ENCODE measurements at places on chromosomes 6 and 20.

GRCh38 chr6:34237316-34237721, 646 bp downstream of the HMGA1 start:
- DNase-seq: no peak

DNA sequence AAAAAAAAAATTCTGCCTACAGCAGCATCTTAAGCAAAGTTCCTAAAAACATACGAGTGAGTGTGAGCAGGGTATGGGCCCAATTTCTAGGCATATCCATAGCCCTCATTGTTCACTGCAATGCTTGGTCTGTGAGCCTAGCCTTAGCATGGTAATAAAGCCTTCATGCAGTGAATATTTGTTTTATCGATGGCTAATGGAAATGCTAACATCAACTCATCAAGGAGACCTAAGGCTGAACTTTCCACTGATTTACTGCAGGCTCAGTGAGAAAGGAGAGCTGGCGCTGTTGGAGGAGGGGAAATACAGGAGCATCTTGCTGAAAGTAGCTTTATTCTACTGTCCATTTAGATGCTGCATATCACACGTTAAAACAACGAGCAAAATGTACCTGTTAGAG, 139.6 kb upstream of the DTNBP1 start:
- DNase-seq: no peak

GRCh38 chr6:160167604-160168399, 46.2 kb downstream of the SLC22A1 start:
- DNase-seq: no peak

GRCh38 chr20:50720026-50720425, 11.4 kb upstream of the PARD6B start:
- no peak for DNase-seq
